Aortic smooth muscle cell (primary cell): ENCODE measurements at places on chromosomes 6 and 20. TPM values are rescaled to one million over a fixed set of nuclear protein-coding genes. Genes with fewer than 3 reads are reported as not detected.

Gene TAF4
- total RNA-seq, result 2.9 and 3.1 TPM in 2 replicates

Gene VSTM2L
- 0.53 and 0.93 TPM in 2 replicates for total RNA-seq

Gene CLPSL2
- total RNA-seq, result not detected in 2 replicates

Gene MARCKS
- 49.9 and 74.2 TPM in 2 replicates for total RNA-seq

Gene PCSK2
- not detected in 2 replicates for total RNA-seq

Gene TPBG
- 25.4 and 33.7 TPM in 2 replicates for total RNA-seq

Gene THBS2
- 1,212 and 1,885 TPM in 2 replicates for total RNA-seq

Gene PRND
- total RNA-seq, result under 0.01 TPM in 2 replicates

Gene KDM1B
- 20.9 and 23.0 TPM in 2 replicates for total RNA-seq

Gene GLP1R
- total RNA-seq, result not detected in 2 replicates

Gene ITPR3
- total RNA-seq, result 27.5 and 28.9 TPM in 2 replicates

Gene TRIM15
- not detected in 2 replicates for total RNA-seq

Gene TREML2
- not detected in 2 replicates for total RNA-seq

Gene EEF1A2
- total RNA-seq, result 0.06 and 0.13 TPM in 2 replicates

Gene EBF4
- total RNA-seq, result 0.13 and 0.25 TPM in 2 replicates

Gene RBL1
- total RNA-seq, result 8.6 and 12.4 TPM in 2 replicates

Gene C2
- 2.8 and 4.3 TPM in 2 replicates for total RNA-seq

Gene RNF217
- 16.6 and 44.2 TPM in 2 replicates for total RNA-seq

Gene VIP
- total RNA-seq, result not detected in 2 replicates
